Cortex of kidney (tissue), 1 donor: ENCODE measurements at places on chromosomes 5 and 9.

DNA sequence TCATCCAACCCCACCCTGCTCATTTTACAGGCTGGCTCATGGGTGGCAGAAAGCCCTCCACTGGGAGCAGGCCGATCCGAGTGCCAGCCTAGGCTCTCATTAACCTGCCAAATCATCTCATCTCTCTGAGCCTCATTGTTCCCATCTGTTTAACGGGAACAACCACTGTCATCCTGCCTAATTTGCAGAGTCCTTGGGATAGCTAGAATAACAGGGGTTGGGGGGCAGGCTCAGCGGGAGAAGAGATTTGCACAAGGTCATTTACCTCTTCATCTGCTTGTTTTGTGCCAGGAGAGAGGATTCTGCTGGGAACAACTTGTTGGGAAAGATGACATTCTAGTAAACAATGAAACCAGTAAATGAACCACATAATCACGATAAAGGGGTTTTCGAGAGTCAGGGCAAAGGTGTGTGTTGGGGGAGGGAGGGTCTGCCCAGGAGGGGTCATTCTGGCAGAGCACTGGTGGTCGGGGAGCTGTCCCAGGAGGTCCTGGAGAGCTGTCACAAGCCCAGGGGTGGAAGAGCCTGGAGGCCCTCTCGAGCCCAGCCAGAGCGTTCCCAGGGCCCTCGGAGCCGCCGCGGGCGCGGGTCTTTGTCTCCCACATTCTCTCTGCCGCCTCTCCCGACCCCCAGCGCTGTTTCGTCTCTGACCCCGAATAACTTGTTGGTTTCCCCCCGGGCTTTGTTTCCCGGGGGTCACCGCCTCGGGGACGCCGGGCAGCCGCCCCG lies 22.8 kb upstream of the NDST1 start:
- no peak for DNase-seq

DNA sequence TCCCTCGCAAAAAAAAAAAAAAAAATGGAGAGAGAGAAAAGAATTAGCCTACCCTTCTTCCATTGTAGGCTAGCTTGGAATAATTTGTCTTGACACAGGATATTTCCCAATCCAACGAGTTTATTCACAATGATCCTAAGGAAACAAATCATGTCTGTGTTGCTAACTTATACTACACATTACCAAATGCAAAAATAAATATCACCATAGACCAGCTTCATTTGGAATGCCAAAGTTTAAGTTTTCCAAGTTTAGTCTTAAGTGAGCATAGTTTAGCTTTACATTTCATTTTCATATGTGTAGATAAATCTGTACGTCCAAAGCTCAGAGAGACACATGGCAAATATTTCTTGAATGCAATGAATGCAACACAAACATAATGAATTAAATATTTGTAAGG lies 1106.2 kb upstream of the DMAC1 start:
- no peak for DNase-seq

DNA sequence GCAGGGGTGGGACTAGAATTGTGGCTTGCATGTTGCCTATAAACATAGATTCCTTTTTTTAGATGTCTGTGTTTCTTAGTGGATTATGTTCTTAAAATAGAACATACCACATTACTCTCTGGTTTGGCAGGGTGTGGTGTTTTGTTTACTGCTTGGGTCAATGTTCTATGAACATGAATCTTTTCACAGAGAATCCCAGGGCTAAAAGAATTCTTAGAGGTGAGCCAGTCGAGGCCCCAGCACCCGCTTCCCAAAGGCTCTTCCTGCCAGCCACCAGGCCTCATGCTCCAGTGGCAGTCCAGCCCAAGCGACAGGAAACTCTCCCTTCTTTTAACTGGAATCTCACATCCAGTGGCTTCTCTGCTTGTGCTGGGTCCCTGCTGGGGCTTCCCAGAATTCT lies 126.6 kb downstream of the C9orf152 start:
- no peak for DNase-seq

DNA sequence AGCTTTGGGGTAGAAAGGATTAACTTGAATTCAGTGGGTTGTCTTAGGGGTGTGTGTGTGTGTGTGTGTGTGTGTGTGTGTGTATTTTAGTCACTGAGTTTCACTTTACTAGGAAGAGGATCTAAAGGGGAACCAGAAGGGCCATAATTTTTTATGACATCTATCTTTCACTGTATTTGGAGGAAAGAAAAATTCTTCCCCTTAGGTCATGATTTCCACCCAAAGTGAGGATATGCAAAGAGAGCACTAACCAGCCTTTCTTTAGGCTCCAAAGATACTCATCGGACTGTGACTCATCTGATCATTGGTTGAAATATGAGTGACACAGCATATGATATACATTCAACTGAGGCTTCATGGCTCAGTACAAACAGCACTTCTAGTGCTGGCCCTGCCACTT lies 75.2 kb upstream of the RASGRF2 start:
- DNase-seq, result no peak

- no peak for DNase-seq
Observed at GRCh38 chr5:90483206-90483605, 8.5 kb downstream of the POLR3G start.

DNA sequence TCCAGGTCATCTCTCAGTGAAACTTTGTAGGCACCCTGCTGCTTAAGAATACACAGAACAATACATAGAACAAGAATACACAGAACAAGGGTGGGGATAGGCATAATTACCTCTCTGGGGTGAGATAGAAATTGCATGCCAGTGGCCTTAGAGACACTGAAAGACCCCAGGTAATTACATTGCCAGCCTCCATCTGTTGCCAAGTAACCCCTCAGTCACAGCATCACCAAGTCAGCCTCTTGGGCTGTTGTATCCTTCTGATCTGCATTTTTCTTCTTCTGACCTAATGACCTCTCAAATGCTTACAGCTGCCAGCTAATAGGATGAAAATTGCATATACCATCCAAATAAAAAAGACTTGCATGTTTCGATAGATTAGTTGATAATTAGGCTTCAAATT lies 167.7 kb downstream of the GRIA1 start:
- no peak for DNase-seq

DNA sequence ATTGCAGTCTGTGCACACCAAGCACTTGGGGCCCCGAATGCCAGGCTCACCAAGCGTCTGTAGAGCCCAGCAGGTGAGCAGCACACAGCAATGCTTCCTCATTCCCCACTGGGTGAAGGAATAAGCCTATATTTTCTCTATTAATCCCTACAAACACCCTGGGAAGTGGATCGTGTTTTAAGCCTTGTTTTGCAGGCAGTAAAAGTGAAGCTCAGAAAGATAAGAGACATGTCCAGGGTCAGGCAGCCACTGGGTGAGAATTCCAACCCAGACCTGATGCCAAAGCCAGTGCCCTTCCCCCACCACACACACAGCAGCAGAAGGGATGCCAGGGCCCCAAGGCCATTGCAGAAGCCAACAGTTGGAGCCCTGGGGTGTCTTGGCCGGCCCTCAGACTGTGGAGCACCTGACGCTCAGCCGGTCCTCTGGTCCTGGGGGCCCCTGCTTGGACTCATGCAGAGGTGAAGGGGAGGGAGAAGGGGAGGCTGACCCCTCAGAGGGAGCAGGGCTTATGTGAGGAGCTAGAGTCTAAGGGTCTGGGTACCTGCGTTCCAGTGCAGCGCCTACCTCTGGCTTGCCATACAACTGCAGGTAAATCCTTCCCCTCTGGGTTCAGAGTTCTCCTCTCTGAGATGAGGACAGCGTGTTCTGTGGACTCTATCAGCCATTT lies 26.3 kb upstream of the SYNPO start:
- no peak for DNase-seq

DNA sequence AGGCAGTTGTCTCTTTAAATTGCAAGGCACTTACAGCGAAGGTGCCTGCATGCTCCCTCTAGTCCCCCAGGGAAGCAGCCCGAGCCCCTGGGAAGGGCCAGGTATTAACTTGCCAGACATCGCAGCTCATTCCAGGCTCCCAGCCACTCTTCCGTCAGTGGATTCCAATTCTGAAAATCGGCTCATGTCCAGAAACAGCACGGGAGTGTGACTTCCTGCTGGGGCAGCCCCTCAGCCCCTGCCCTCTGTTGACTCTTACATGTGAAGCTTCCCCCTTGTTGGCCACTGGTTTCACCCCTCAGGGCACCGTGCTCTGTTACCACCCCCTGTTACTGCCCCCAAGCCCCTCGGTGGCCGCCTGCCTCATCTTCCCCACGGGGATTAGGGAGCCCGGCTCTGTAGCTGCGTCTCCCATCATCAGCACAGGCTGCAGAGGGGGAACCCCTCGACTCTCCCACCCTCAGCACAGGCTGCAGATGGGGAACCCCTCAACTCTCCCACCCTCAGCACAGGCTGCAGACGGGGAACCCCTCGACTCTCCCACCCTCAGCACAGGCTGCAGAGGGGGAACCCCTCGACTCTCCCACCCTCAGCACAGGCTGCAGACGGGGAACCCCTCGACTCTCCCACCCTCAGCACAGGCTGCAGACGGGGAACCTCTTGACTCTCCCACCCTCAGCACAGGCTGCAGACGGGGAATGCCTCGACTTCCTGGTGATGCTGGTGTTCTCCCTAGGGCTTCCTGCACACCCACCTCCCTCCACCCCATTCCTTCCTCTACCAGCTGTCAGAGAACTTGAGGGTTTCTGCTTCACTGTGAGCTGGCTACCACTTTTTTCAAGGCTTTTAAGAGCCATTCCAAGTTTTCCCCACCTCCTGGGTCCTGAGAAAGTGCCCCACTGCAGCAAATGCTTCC lies 11.1 kb upstream of the CACNA1B start:
- DNase-seq, result no peak

DNA sequence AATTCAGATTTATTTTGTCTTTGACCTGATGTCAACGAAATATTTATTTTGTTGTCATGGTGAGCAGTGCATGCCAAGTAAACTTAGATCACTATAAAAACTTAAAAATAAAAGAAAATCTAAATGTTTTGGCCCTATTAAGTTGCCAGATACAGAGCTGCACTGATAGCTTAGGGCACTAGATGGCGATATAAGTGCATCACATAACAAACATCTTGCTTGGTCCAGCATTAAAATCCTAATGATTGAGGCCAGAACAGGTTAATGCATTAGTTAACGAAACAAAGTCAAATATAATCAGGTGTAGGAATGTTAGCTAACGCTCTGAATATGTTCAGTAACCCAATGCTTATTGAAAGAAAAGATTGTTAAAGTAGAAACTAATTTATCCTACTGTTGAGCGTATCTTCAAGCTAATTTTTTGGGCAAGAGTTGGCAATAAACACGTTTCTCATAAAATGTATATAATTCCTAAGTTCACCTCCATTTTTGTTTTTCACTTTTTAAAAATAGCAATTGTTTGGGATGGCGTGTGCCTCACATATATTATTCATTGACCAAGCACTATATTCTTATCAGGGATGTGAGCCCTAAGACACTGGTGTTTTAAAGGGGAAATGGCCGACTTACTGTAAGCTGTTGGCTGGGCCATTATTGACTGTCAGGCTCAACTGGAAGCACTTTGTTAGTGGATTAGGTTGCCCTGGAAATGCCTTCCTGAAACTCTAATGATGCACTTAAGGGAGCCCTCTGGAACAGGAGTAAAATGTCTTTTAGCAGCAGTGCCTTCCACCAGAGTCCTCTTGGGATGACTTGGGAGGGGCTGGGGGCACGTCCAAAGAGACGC lies 33.3 kb downstream of the KCTD16 start:
- no peak for DNase-seq

- no peak for DNase-seq
Observed at GRCh38 chr5:36417221-36417620, 115.5 kb upstream of the RANBP3L start.

- DNase-seq, result no peak
Observed at GRCh38 chr5:129367883-129368282, 92.2 kb upstream of the ADAMTS19 start.
